ENCODE measurements at places on chromosomes 11 and 22.

DNA sequence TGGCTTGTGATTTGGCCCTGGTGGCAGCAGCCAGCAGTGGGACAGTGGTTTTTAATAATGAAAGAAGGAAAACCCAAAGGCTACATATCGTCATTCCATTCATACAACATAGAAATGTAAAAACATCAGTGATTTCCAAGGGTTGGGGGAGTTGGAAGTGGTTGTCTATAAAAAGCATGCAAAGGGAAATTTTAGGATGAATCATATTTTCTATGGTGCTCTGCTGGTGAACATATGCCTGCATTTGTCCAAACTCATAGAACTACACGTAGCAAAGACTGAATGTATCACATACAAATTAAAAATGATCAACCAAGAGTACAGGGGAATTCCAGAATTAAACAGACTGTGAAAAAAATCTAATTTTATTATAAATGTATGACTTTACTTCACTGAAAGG is 11.1 kb downstream of the OR5B3 start:
- DNase-seq: no peak

DNA sequence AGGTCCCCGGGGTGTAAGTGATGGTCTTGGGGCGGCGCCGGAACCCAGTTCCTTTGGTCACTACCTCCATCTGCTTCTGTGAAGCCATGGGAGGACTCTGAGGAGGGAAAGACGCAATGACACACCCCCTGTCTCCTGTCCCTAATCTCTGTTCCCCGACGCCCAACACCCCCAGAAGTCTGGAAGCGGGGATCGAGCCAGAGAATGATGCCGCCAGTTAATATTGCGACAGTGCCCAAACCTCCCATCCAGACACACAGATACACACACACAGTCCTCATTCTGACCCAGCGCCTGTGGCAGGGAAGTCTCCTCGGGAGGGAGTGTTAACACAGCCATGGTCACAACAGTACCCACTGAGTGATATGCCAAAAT is 352 bp downstream of the C22orf23 start:
- no peak for DNase-seq

GRCh38 chr11:71452199-71453036 is 585 bp upstream of the NADSYN1 start:
- peak; percentile 16 for DNase-seq

DNA sequence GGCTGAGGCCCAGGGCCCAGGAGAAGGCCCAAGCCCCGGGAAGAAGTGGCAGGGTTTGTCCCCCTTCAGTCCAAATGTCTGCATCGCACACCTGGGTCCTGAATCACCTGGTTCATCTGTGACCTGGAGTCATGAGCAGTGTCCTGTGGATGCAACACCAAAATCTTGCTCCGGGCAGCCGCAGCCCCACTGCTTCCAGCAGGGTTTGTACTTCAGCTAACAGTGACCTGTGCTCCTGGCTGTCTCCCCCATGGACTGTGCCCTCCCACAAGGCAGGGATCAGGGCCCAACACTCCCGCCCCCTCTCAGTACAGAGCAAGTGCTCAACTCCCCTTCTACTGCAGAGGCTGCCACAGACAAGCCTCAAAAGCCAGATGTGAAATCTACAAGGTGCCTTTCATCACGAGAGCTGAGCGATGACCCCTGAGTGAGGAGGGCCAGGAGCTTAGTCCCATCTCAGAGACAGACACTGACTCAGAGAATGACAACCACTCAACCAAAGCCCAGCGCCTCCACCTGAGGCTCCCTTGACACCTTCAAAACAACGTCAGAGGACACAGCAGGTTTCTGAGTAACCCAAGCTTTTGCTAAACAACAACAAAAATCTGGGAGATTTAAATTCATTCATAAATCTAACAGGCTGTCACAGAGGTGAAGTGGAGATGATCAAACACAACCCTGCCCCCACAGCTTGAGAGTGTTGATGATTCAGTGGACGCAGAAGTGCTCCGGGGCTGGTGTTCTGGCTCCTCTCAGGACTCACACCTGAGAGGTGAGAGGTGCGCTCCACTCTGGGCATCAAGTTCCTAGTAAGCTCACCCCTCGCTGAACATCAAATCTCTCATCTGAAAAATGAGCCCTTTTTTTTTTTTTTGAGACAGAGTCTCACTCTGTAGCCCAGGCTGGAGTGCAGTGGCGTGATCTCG is 3.4 kb downstream of the KIAA0930 start:
- DNase-seq: no peak

- DNase-seq: no peak
Observed at GRCh38 chr22:22218302-22218701, 26.3 kb upstream of the VPREB1 start.

- DNase-seq: peak; percentile 24
Observed at GRCh38 chr11:67117672-67118180, 1.3 kb upstream of the KDM2A start.

- DNase-seq: no peak
Observed at GRCh38 chr11:46451759-46452158, 60.2 kb upstream of the CHRM4 start.

- DNase-seq: no peak
Observed at GRCh38 chr11:62322524-62322923, 14.7 kb upstream of the ASRGL1 start.

GRCh38 chr11:114179234-114179941 is 116.8 kb upstream of the NNMT start:
- no peak for DNase-seq

GRCh38 chr11:59865031-59865430 is 1.3 kb downstream of the TCN1 start:
- DNase-seq: no peak

GRCh38 chr11:87290304-87290922 is 252.7 kb downstream of the TMEM135 start:
- no peak for DNase-seq

DNA sequence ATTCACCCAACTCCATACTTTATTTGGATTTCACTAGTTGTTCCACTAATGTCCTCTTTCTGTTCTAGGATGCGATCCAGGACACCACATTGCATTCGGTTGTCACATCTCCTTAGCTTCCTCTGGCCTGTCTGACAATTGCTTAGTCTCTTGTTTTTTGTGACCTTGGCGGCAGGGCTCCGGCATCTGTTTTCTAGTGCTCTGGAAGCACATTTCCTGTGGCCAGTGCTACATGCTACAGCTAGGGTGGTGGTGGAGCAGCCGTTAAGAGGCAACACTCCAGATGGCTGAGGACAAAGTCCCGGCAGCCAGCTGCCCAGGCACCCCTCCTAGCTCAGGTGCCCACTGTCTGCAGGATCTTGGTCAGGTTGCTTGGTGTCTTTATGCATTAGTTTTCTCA is 6.8 kb downstream of the STX3 start:
- DNase-seq: no peak

Data from stimulated activated CD4-positive, alpha-beta T cell treated with anti-CD3 and anti-CD28 coated beads, TNF-alpha, amount 100 ng/mL, for 1 hour (primary cell).